Smooth muscle cell of the brain vasculature (primary cell): ENCODE measurements at places on chromosomes 7 and 10.

DNA sequence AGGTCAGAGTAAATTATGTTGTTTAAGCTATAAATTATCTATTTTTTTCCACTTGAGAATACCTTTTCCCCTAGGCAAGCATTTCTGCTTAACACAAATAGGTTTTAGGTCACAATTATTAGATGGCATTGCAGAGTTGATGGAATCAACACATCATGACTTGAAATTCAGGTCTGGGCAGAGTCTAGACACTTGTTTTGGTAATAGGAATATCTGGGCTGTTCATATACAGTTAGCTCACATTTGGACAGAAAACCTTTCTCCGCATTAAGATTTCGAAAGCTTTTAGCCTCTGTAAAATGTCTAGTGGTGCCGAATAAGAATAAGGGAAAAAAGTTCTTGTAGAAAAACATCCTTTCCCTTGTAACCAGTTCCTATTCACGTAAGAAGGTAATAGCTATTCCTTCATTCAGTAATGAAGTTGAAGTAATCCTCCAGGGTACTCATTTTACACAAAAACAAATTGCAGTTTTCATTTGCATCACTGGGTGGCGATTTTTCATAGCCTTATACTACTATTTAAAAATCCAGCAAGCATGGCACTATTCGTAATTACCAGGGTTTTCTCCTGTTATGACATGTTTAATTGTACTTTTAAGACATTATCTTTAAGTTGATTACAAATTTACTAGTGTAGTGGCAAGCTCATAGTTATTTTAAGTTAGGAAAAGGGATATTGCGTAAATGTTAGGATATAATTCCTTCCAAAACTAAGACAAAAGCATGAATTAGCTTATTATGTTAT, 37.0 kb downstream of the RPA3 start:
- DNase-seq, result peak; percentile 61

DNA sequence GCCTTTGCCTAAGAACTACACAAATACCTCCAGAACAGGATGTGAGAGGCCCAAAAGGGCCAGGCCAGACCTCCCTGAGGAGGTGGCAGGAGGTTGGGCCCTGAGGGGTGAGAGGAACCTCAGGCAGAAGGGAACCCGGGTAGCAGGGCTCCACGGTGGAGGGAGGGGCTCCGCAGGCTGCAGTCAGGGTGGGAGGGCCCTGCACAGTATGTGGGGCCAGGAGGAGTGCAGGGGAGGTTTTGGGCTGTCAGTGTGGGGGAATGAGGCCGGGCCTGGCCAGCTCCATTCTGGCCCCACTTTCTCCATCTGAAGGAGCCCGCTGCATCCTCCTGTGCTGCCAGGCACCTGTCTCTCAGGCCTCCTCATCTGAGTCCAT, 25.9 kb downstream of the DNAJB12 start:
- no peak for DNase-seq

- DNase-seq, result no peak
Measured at GRCh38 chr10:48531486-48531885, 73.4 kb downstream of the ARHGAP22 start.

GRCh38 chr7:39624935-39625694, 1.7 kb downstream of the RALA start:
- DNase-seq, result no peak

- peak; percentile 23 for DNase-seq
Measured at GRCh38 chr7:85851571-85852193, 664.8 kb upstream of the SEMA3D start.
